ENCODE measurements at places on chromosomes 5 and 9.

GRCh38 chr9:128361986-128362646 lies 9.1 kb upstream of the URM1 start:
- peak; percentile 81 for DNase-seq

DNA sequence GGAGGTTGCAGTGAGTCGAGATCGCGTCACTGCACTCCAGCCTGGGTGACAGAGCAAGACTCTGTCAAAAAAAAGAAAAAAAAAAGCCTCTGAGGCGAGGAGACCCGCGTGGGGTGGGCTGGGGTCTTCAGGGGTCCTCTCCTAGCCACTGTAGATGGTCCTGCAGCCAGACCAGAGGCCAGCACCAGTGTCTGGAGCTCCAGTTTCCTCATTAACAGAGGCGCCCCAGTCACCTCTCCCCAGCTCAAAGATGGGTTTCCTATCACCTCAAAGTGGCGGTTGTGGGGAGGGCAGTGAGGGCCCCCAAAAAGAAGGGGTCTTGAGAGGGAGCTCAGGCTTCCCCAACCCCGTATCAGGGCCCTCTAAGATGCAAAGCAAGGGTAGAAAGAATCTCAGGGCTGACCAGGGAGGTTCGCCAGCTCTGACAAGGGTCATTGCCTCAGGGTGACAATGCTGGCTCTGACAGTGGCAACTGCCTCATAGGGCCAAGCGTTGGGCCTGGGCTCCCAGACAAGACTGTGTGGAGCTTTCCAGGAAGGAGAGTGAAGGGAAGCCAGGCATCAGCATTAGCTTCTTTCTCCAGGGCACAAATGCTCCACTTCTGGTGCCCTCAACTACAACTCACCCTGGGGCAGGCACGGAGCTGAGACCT lies 15.0 kb downstream of the STK10 start:
- no peak for DNase-seq

DNA sequence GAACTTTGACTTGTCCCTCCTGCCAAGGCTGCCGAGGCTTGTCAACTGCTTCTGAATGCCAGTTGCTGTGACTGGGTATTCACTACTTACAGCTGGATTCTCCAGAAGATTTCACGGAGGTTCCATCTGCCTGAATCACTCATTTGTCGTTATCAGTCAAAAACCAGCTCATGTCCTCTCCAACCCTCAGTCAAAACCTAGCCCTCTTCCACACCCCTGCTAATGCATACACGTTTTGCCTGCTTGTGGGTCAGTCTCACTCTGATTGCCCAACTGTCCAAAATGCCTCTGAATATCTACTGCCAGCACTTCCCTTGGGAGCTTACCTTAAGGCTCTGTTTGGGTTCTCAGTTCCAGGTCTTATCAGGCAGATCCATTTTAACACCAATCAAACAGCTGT lies 238.6 kb upstream of the TMEM161B start:
- DNase-seq = no peak

- DNase-seq = peak; percentile 56
Observed at GRCh38 chr5:141186897-141187512, at the start of gene PCDHB9. PCDHB9 (plus strand) TSS chr5:141187161; CDS start chr5:141187319, 158 bp downstream.

DNA sequence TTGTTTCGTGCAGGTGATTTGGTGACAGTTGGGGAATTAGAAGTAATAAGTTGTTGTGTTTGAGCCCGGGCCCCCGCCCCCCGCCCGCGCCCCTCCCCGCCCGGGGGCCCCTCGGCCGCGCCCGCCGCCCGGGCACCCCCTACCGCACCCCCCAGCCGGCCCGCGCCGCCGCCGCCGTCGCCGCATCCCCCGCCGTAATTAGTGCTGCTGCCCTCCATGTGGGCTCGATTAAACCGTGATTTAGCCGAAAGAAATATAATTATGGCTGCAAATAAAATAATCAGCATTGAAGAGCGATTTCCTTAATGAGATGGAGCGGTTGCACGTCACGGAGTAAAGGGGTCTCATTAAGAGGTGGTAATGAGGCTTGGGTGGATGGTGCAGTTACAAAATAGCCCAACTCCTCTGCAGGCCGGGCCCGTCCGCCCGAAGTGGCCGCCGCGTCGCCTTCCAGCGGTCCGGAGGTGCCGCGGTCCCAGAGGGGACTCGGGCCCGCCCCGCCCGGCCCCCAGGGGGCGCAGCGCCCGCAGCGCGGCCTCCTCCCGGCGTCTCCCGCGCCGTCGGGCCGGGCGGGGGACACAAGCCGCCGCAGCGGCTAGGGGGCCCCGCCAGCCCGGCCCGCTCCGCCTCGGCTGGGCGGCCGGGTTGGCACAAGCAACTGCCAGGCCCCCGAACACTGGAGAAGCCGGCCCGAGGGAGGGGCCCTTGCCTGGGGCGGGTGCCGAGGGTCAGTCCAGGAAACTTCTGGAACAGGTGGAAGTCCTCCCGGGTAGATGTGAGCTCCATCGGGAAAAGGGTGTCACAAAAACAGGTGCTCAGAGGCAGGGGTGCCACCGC lies 6.9 kb upstream of the OTP start:
- DNase-seq = no peak

DNA sequence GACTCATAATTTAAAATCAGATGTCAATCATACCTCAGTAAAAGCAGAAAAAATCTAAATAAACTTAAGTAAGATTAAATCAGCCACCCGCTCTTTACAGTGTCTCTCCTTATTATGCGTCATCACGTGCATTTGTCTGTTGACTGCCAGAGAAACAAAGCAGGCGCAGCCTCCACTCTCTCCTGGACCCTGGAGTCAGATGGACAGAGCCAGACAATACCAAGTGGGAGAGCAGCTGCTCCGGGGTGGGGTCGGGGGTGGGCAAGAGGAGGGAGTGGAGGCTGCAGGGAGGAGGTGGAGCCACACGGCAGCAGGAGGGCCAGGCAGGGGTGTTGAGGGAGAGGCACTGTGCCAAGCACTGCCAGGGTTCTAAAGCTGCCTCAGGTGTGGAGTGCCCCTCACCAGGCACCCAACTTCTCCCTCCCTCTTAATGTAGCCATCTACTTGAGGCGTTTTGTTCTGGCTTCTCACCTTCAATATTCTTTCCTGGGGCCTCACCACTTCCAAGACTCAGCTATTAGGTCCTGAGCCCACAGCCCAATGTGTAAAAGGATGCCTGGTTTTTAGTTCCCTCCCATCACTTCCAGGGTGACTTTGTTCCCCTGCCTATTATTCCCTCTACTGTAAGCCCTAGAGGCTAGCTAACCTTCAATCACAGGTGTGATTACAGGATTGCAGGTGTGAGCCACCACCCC lies 96.3 kb downstream of the GLDC start:
- DNase-seq = no peak

GRCh38 chr9:68851657-68852056 lies 146.6 kb downstream of the PIP5K1B start:
- DNase-seq = no peak

DNA sequence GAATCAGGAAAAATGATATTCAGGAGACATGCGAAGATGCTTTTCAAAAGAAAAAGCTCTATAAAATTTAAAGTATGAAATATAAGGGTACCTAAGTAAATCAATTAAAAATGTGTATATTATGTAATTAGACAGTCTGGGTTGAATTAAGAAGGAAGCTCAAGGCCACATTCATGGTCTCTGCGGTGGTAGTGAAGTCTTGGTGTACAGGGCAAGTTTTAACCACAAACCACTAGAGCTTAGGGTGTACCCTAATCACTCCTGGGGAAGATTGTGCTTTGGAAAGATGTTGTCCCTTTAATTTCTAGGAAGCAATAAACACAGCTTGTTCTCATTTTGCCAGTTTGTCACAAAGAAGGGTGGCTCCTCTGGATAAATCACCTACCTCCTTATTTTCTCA lies 287.2 kb upstream of the ZNF608 start:
- DNase-seq = no peak

DNA sequence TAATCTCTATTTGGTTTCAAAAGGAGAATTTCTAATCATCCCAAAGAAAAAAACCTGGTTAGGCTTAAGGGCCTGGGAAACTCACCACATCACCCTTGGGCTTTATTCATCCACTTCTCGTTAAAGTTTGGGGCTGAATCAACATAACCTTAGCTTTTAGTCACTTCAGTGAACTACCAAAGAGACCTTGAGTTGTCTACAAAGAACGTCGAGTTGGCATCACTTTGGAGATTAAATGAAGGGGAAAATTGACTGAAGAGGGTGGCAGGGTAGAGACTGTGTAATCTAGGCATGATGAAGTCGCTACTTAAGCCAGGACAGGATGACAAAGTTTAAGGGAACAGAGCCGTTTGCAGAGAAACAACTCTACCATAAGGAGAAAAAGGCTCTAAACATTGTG lies 341.4 kb downstream of the RAB3C start:
- no peak for DNase-seq

GRCh38 chr5:101535626-101536025 lies 632.5 kb upstream of the ST8SIA4 start:
- no peak for DNase-seq

DNA sequence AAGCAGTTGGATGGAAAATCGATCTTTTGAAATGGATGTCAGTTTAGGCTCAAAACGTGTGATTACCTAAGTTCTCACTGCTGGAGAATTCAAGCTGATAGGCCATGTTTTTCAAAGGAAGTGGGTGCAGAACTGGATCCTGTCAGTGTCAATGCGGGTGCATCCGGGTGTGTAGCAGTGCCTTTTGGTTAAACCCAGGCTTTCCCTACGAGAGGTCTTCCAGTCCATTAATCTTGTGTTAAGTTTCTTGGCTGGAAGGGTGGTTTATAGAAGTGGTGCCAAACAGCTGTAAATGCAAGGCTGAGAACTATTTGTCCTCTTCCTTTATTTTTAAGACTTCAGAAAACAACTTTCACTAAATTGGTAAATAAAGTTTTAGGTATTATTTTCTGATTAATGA lies 71.9 kb downstream of the DAPK1 start:
- DNase-seq = no peak

- no peak for DNase-seq
Observed at GRCh38 chr5:157076558-157076957, 17.6 kb upstream of the HAVCR1 start.

DNA sequence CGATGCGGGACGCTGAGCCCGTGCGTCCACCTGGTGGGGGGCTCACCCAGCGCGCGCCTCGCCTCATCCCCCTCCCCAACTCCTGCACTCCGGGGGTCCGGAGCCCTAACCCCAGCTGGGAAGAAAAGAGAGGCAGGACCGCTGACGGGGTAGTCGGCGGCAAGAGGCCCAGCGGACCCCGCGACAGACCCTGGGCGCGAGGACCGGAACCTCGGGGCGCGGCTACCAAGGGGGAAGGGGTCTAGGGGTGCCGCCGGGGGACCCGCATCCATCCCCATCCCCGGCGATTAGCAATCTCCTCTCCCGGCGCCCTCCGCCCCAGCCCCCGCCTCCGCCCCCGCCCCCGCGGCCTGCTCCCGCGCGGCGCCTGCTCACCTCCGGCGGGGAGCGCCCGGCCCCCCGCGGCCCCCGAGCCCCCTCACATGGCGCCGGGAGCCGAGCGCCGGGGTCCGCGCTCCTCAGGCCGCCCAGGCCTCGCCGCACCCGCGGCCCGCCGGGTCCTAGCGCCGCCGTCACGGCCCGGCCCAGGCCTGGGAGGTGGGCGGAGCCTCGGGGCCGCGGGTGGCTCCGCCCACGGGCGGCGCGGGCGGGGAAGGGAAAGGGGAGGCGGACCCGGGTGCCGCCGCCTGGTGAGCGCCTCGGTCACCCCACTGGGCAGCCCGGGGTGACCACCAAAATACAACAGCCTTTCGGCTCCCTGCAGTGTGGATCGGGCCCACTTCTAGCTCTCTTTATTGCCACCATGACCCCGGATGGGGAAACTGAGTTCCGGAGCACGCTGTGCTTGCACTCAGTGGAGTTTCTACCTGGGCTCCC lies at the start of gene ST6GALNAC6:
Gene ST6GALNAC6, minus strand, starts transcription at position 476 of the 816 bp plus-strand sequence. CDS start 1,622 bp downstream, outside the sequence.
- DNase-seq = peak; percentile 73

- no peak for DNase-seq
Observed at GRCh38 chr9:128225770-128226411, 22.7 kb downstream of the DNM1 start.

DNA sequence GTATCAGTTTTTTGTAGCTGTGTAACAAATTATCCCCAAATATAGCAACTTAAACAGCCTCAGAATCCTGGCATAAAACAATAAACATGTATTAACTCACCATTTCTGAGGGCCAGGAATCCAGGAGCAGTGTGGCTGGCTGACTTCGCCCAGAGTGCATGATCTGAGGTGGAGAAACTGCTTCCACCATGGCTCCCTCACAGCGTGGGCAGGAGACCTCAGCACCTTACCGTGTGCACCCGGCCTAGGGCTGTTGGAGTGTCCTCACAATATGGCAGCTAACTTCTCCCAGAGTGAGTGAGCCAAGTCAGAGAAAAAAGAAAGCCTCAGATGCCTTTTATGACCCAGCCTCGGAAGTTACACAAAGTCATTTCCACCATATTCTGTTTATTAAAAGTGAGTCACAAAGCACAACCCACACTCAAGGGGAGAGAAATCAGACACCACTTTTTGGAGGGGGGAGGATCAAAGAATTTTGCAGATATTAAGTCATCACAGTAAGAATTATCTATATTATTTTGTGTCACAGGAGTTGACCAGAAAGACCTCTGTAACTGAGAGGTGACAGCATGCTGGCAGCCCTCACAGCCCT lies 59.6 kb downstream of the TSTD2 start:
- DNase-seq = no peak

GRCh38 chr9:93143830-93144530 lies 9.9 kb upstream of the NINJ1 start:
- DNase-seq = no peak

DNA sequence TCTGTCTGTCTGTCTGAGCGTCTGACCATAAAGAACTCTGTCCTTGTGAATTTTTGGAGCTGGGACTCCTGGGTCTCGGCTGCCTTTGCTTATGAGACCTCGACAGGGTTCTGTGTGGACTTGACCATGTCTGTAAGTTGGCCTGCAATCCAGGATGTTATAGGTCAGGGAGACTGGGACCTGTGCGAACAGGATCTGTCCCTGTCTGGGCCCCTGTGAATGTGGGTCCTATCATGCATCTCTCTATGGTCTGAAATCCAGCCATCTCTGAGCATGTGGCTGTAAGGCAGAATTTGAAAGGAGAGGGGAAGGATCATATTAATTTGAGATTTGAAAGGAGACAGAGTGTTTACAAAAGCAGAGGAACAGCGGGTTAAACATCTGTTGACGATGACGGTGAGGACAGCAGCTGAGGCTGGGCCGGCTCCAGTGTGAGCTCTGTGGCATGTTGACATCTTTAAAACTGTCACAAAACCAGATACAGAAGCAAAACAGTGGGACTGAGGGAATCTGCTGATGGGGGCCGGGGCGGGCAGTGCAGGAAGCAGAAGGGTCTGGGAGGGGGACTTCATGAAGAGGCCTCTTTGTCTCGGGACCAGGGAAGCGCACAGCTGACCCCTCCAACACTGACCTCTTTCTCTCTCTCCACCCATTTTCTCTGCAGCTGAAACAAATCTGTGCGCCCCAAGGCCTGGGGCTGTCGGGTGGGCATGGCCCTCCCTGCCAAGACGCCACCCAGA lies 19.1 kb upstream of the MVB12B start:
- DNase-seq = no peak

- peak; percentile 62 for DNase-seq
Observed at GRCh38 chr9:104961238-104961637, 33.3 kb upstream of the ABCA1 start.

GRCh38 chr9:99515895-99516656 lies 294.0 kb downstream of the SEC61B start:
- no peak for DNase-seq
